ENCODE measurements at places on chromosomes 3 and 15. TPM values are rescaled to one million over a fixed set of nuclear protein-coding genes. Genes with fewer than 3 reads are reported as not detected.

The PRKCI gene
- 27.6 TPM for total RNA-seq

The PCSK6 gene
- not detected for total RNA-seq

The ADAMTS17 gene
- not detected for total RNA-seq

The HIGD2B gene
- total RNA-seq: not detected

GRCh38 chr3:66276705-66277274, 56.0 kb downstream of the SLC25A26 start:
- peak; percentile 72 for DNase-seq

GRCh38 chr3:139540651-139541531, 1.3 kb upstream of the RBP1 start:
- no peak for DNase-seq

DNA sequence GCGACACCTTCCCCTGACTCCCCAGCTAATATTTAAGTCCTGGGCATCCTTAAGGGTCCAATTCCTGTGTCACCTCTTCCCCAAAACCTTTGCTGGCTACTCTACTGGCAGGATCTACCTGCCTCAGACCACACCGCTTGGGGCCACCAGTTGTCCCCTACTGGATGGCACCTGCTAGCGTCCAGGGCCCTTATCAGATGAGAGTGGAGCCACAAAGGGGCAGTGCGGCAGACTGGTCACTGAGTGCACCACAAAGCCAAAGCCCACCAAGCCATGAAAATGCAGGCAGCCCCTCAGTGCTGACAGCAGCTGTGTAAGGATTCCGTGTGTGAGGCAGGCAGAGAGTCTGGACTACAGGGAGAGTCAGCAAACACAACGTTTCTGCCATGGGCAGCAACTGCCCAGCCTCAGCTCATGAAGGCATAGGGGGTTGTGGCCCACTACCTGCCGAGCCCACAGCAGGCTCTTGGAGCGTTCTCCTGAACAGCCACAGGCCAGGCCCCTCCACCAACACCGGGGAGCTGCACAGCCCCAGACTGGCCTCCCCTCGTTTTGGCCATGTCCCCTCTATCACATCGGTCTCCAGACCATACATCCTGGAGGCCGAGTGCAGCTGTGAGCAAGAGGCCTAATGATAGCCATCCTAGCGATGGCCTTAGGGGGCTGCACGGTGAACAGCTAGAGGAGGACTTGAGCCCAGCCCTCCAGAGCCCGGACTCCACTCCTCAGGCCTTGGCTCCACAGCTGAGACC, 32.3 kb downstream of the ALDH1L1 start:
- DNase-seq: no peak

GRCh38 chr3:139676632-139677387, 962 bp downstream of the NMNAT3 start:
- DNase-seq: no peak

DNA sequence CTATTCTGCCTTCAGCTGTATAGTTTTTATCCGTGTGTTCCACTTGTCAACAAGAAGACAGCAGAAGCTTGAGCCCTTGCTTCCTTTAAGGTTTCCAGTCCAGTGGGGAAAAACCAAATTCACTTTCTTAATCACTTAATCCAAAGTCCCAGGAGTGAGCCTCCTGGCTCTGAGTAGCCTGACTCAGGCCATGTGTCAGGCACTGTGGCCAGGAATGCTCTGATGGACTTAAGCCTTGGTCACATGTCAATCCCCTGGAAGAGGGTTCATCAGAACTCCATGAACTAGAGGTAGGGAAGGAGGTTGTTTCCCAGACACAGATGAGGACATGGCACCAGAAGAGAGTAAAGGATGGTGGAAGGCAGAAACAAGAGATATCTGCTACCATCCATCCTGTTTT, 8.8 kb downstream of the VIPR1 start:
- DNase-seq: no peak

GRCh38 chr3:103372031-103372430, 937.2 kb downstream of the ZPLD1 start:
- no peak for DNase-seq
